ENCODE measurements at places on chromosomes 12 and 14.

DNA sequence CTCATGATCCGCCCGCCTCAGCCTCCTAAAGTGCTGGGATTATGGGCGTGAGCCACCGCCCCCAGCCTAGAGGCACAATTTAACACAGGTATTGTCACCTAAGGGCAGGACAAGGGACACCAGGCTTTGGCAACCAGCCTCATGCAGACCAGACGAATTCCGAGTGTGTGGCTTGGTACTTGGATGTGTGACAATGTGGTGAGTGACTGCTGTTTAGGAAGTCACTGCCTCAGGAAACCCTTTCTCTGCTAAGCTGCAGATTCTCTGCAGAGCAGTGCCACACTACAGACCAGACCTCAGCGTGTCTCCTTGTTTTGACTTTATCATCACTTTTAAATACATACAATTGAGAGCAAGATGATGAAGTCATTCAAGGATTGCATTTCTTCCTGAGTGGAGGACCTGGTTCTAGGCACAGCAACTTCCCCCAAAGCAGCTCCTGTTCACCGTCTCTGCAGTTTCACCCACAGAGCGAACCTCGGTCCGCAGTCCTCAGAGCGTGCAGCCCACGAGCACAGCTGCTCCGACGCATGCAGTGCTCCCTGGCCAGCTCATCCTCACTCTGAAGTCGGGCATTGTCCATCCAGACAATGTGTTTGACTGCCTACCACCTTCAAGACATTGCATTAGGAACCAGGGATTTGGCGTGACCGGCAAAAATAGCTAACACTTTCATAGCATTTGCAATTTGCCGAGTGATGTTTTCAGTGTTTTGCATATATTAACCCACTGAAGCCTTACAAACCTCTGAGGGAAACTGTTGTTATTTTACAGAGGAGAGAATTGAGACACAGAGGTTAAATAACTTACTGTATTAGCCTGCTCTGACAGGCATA is 235.2 kb downstream of the CHST11 start:
- DNase-seq = no peak

GRCh38 chr12:124786061-124786964 is 77.4 kb downstream of the SCARB1 start:
- peak; percentile 40 for DNase-seq

DNA sequence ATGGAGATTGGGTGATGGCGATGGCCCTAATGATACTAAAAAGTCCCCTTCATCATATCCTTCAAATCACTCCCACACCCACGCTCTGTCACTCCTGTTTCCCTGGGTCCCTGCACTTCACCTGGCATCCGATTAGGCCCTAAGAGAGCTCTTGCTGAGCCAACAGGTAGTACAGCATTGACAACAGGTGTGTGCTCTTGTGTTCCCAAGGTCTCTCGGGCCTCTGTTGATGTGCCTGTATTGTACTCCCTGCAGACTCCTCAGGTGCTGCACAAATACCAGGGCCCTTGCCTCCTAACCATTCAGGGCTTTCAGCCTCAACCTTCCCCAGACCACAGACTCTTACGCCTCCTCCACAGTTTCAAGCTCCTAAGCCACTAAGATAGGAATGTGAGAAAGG is 25.8 kb upstream of the VDR start:
- DNase-seq = no peak

DNA sequence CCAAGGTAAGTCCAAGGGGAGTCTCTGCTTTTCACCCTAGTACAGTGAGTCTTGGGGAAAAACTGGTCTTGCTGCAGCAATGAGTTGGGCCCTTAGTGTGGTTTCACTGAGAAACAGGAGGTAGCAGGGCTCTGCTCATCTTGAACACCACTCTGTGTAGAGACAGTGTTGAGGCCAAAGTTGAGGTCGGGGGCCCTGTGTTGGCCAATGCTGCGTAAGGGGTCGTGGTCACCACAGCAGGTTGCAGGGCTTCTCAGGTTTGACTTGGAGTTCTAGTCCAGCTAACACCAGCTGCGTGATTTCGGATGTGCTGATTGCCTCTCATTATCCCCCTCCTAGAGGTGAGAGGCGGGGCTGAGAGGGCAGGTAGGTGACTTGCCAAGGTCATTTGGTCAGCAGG is 807.5 kb downstream of the VRK1 start:
- no peak for DNase-seq

DNA sequence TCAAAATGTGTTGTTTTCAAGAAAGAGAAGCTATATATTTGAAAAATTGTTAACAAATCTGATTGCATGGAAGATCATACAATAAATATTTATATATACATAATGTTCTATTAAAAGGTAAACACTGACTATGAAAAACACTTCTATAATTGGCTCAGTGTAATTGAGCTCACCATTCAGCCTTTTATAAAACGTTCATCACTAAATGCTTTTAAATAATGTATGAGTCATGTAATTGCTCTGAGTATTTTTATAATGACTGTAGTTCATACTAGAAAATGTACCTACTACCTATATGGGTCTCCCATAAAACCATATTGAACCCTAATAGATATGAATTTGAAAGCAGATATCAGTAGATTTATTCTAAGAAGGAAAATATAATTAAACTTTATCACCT is 240.4 kb upstream of the MGAT4C start:
- no peak for DNase-seq

GRCh38 chr14:68695326-68695768 is 97.5 kb downstream of the ZFP36L1 start:
- DNase-seq = no peak

GRCh38 chr14:22848351-22849164 is 12.2 kb downstream of the MMP14 start:
- no peak for DNase-seq

DNA sequence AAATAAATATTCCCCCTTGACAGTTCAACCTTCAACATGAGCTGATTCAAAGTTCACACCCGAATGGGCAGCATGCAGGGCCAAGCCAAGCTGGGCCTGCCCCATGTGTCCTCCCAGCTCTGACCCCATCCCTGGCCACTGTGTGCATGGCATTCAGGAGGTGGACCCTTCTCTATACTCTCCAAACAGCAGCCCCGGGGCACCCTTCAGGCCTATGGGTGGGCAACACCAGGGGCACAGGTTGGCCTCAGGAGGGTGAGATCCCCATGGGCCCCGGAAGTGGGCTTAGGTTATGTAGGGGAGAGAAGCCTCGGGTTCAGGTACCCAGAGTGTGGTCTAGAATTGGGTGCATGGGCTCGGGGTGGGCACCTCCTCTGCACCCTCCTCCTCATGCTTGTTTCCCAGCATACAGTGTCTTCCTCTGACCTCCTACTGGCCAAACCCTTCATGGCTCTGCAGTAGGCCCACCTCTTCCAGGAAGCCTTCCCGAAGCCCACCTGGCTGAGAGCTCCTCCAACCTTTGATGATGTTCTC is 31.5 kb upstream of the BCL7A start:
- no peak for DNase-seq

GRCh38 chr12:44317651-44318126 is 481.8 kb downstream of the TMEM117 start:
- peak; percentile 80 for DNase-seq

DNA sequence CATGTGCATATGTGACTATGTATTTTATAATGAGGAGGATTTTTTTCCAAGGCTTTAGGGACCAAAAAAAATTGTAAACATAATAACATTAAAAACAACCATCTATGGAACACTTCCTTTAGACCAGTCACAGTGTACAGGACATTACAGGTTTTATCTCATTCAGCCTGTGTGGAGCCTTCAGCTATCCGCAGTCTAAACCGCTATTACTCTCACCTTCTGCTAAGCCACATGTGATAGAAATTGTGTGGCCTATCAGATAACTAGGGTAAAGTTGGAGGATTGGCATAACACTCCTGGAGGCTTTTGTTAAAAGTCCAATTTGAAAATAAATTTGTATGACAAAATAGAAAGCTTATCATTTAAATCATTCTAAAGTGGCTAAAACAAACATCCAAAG is 281.2 kb upstream of the TMTC1 start:
- no peak for DNase-seq

GRCh38 chr12:2696136-2696535 is 98.6 kb upstream of the FKBP4 start:
- DNase-seq = no peak

- peak; percentile 86 for DNase-seq
Measured at GRCh38 chr14:96362071-96362964, 823 bp downstream of the ATG2B start.

DNA sequence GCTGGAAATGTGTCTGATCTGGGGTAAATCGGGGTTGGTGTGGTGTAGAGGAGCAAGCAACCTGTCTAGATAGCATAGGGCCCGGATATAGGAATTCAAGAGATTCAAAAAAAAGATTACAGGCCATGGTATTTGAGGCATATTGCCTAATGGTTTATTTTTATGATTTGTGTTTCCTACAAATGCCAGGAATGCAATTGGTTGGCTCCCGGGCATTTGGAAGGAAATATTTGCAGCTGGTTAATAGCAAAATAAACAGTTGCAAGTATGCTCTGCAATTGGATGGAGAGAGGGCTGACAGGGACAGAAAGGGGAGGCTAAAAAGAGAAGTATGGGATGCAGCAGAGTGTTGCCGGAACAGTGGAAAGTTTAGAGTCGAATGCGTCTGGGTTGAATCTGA is 315.6 kb upstream of the ATP2B1 start:
- no peak for DNase-seq

DNA sequence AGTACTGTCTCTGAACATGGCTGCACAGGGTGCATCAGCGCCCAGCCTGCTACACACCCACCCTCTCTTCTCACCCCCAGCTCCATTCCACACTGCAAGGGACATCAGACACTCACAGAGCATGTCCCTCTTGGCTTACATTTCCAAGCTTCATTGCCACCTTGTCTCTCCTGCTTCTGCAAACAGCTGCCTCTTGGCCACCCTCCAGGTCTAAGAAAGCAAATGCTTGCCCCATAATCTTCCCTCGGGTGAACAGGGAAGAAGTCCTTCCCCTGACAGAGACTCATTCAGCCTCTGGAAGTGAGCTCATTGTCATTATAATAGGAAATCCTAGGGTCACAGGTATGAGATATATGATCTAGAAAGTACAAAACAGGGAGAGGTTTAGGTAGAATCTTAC is 505.2 kb downstream of the RMST start:
- DNase-seq = no peak

GRCh38 chr12:12180575-12180974 is 86.3 kb downstream of the LRP6 start:
- DNase-seq = no peak

DNA sequence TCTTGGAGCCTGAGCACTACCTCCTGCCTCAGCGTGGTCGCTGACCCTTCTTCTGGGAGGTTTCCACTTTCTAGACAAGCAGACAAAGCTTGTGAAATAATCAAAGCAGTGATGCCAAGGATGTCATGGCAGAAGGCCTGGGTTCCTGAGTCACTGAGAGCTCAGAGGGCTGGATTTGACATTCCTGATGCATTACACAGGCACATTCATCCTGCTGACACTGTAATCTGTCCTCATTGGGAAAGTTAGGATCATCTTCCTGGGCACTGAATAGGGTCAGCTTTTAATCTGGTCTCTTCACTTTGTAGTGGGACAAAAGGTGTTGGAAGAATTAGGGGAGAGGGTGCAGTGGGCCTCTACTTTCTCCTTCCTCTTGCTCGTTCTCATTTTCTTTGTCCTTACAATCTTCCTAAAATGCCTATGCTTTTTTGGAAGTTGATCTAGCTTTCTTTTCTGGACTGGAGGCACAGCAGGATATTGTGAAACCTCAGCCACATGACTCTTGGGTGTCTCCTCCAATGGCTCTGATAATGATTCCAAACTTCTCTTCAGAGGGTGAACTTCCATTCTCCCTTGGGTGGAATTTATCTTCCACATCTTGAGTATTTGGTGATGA is 29.6 kb downstream of the EEA1 start:
- peak; percentile 28 for DNase-seq
